ENCODE measurements at places on chromosomes 2 and 18.

DNA sequence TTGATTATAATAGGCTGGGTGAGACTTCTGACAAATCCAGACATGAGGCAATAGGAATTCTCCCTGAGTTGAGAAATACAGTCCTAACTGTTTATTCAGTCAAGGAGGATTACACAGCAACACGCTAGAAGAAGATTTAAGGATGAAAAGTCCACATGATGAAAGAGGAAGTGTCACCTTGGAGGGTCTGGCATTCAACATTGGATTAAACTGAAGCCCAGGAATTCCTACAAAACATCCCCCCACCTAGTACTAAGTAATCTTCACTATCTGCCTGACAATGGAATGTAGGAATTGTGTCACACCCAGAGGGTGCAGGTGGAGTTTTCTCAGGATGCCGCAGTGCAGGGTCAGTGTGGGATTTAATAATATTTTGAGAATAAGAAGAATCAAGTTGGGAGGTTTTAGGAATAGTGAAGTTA, 142.4 kb downstream of the SOCS6 start:
- no peak for DNase-seq

DNA sequence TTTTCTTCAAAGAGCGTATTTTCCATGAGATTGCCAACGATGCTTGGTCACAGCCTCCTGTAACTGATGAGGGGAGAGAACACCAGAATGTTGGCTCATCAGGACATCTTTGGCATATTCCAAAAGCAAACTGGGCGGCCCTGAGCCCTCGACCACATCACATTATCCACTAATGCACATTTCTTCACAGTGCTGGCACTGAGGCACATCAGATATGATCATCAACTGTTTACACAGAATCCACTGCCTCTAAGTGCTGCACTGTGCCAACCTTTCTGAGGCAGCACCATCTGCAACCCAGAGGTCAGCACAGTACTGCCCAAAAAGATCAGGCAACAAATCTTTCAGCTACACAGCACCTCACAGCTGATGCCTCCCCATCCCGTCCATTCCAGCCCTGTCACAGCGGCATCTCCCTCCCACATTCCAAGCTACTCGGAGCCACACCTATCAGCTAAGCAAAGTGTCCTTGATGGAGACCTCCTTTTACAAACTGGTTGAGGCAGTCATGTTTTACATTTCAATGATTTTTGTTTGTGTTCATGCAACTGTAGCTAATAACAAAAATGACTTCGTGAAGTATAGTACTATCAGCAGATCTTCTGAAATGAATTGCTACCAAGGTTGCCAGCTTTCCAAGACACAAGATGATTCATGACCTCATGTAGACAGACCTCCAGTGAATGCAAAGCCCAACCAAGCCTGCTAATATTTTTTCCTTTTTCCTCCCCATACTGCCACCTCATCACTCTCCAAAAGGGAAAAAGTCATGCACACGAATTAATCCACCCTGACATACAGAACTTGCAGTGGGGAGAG, 32.3 kb downstream of the MYO5B start:
- no peak for DNase-seq

DNA sequence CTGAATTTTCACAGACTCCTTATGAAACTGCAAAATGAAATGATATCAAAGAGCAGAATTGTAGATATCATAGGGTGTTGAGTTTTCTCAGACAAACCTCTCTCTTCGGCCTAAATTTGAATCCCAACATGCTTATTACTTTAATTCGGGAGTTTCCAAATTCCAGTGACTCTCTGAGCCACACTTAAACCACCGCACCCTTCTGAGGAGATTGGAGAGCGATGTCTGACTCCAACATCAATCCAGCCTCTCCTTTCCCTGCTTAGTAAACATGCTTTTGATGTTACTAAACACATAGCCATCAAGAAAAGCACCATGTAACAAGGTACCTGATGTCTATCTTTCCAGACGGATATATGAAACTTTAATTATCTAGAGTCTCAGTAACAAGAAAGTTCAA, 103.1 kb upstream of the ARHGAP28 start:
- DNase-seq = no peak

GRCh38 chr2:99338029-99338585, 918 bp downstream of the EIF5B start:
- peak; percentile 8 for DNase-seq

DNA sequence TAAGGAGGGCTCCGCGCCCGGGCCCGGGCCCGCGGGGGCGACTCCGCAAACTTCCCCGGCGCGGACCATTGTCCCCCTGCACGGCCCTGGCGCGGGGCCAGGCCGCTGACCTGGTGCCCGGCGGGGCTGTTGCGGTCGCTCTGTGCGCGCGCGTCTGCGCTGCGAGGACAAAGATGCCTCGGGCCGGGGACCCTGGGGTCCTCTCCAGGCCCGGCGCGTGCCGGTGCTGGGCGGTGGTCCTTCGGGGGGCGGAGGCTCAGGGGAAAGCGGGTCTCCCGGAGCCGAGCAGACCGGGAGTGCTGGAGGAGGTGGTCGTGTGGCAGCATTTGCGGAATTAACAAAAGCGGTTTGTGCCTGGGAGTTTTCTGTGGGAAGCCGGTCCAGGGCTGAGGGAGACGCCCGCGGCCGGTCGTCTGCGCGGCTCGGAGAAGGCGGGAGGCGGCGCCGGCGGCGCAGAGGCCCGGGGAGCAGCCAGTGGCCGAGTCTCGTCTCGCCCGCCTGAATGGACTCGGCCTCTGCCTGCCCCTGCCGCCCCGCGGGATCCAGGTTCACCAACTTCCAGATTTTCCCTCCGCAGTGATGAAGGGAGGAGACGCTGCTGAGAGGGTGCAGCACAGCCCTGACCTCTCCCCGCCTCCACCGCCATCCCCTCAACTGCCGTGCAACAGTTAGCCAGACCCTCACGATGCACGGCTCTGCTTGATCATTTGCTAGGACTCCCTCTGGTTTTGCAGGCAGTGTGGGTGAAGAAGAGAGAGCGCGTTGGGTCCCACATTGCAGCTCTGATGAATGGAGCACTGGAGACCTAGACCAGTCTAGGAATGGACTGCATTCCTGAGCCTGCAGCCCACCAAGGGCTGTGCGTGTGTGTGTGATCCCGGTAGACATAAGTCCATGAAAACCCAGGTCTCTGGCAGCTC, 705 bp downstream of the EFR3B start:
- no peak for DNase-seq

GRCh38 chr2:33022989-33023727, 76.4 kb downstream of the LTBP1 start:
- no peak for DNase-seq

DNA sequence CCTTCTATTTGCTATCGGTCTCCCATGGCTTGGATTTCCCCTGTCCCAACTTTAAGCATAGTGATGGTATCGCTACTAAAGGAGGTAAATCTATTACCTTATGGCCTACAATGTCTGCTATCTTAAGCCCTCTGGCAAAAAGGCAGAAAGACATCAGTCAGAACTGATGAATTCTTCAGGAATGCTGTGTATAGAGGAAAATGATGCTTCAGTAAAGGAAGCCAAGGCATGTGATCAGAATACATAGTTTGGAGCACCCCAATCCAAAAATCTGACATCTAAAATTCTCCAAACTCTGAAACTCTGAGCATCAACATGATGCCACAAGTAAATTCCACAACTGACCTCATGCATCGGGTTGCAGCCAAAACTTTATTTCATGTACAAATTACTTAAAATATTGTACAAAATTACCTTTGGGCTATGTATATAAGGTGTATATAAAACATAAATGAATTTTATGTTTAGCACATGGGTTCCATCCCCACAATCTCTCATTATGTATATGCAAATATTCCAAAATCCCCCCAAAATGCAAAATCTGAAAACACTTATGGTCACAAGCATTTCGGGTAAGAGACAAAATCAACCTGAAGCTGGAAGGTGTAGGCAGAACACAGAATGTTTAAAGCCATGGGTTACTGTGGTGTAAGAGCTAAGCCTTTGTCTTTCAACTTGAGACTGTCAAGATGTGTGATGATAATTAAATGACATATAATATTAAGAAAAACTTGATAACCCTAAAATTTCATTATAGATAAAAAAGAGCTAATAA, 66.2 kb downstream of the CUL3 start:
- no peak for DNase-seq

- no peak for DNase-seq
Observed at GRCh38 chr2:119487434-119488244, 36.6 kb downstream of the SCTR start.

GRCh38 chr2:240149943-240150784, 9.7 kb upstream of the OTOS start:
- DNase-seq = peak; percentile 20

GRCh38 chr2:132797556-132797955, 127.6 kb upstream of the LYPD1 start:
- no peak for DNase-seq
